Activated T-helper 9 cell treated with anti-CD3 and anti-CD28 coated beads, Interleukin-2, amount 50 U/mL, for 16 hours (primary cell): ENCODE measurements at places on chromosomes 11 and 22.

DNA sequence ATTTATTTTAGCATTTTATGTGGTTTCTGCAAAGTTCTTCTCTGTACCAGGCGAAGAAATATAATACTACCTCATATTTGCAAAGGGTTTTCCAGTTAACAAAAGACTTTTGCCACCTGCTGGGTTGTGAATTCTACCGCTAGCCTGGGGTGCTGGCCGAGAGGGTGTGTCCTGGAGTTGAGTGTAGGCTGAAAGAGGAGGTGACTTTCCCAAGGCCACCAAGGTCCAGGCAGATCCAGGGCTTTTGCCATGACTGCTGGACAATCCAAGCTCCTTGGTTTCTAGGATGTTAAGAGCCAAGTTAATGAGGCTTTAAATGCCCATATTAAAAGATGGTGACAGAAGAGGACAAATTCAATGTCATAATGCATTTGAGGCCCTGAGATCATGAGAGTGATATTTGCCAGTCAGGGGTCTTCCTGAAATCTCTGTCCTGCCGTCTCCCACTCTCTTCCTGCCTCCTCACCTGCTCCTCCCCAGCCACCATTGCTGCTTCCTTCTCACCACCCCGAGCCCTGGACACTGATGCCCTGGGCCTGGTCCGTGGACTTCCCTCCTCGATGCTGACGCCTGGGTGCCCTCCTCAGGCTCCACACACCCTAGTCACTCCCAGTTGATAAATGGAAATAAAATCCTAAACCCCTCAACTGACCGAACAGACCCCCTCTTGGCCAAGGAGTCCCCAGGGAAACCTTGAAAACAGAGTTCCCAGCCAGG lies 825.6 kb downstream of the TBC1D22A start:
- no peak for DNase-seq

DNA sequence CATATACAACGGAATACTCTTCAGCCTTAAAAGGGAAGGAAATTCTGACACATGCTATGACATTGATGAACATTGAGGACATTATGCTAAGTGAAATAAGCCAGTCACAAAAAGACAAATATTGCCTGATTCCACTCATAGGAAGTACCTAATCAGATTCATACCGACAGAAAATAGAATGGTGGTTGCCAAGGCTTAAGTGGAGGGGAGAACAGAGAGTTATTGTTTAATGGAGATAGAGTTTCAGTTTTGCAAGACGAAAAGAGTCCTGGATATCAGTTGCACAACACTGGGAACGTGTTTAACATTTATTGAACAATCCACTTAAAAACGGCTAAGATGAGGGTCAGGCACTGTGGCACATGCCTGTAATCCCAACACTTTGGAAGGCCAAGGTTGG lies 45.6 kb upstream of the HIPK3 start:
- DNase-seq, result no peak

GRCh38 chr11:126421271-126421671 lies 65.8 kb downstream of the ST3GAL4 start:
- DNase-seq, result no peak

GRCh38 chr11:75780888-75781287 lies 12.3 kb downstream of the DGAT2 start:
- DNase-seq, result no peak

- no peak for DNase-seq
Measured at GRCh38 chr11:77596626-77597025, 6.9 kb downstream of the AQP11 start.

GRCh38 chr11:14623036-14623435 lies 20.6 kb upstream of the PDE3B start:
- DNase-seq, result no peak

GRCh38 chr11:102793677-102794290 lies 4.2 kb downstream of the MMP1 start:
- no peak for DNase-seq

DNA sequence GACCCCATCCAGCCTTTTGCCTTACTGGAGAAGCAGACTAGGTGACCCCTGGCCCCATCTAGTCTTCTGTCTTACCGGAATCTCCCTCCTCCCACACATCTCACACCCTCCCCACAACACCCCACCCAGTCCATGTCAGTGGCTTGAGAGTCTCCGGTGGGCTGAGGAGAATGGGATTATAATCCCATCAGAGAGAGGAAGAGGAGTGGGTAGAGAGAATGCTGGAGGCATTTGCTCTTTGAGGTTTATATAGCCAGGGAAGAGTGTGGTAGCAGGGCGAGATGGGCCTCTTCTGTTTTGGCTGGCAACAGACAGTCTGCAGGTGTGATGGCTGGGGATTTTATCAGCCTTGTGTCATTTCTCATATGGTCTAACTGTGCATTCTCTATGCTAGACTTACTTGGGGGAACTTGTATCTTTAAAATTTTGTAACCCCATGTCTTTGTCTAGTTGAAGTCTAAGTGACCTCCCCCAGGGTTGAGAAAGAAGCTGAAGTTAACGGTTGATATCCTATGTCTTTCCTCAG lies 50.3 kb downstream of the GRAMD1B start:
- DNase-seq, result no peak

- no peak for DNase-seq
Measured at GRCh38 chr11:35671396-35672127, 9.0 kb downstream of the TRIM44 start.

DNA sequence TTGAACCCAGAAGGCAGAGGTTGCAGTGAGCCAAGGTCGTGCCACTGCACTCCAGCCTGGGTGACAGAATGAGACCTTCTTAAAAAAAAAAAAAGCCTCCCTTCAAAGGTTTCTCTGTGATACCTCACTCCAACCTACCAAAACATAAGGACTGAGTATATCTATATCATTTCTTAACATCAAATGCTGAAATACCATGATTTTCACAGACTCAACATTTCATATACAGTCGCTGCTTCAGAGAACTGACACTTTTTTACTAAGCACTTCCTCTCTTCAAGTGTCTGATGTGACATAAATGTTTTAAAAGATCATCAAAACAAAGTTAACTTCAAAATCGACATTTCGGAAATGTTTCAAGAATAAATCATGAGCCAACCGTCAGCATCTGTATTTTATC lies 12.0 kb downstream of the PRR14L start:
- no peak for DNase-seq

DNA sequence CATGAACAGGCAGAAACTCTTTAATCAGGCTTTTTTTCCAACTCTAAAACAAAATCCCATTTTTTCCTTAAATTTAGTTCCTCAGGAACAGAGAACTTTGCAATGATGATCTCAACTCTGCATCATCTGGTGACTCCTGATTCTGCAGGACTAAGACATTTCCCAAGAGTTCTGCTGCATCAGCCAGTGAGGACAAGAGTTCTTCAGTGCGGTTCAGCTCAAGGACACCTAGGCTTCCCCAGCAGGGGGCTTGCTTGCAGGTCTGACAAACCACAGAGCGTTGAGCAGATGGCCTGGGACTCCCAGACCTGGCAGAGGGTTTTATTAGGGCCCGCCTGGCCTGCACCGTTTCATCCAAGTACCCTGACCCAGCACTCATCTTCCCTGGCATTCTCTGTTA lies 6.4 kb downstream of the CDCA5 start:
- no peak for DNase-seq

GRCh38 chr11:27390318-27391295 lies 27.6 kb upstream of the CCDC34 start:
- no peak for DNase-seq

- no peak for DNase-seq
Measured at GRCh38 chr22:46432164-46433068, 96.9 kb downstream of the TRMU start.

GRCh38 chr22:30562366-30562765 lies 12.1 kb downstream of the GAL3ST1 start:
- DNase-seq, result no peak

DNA sequence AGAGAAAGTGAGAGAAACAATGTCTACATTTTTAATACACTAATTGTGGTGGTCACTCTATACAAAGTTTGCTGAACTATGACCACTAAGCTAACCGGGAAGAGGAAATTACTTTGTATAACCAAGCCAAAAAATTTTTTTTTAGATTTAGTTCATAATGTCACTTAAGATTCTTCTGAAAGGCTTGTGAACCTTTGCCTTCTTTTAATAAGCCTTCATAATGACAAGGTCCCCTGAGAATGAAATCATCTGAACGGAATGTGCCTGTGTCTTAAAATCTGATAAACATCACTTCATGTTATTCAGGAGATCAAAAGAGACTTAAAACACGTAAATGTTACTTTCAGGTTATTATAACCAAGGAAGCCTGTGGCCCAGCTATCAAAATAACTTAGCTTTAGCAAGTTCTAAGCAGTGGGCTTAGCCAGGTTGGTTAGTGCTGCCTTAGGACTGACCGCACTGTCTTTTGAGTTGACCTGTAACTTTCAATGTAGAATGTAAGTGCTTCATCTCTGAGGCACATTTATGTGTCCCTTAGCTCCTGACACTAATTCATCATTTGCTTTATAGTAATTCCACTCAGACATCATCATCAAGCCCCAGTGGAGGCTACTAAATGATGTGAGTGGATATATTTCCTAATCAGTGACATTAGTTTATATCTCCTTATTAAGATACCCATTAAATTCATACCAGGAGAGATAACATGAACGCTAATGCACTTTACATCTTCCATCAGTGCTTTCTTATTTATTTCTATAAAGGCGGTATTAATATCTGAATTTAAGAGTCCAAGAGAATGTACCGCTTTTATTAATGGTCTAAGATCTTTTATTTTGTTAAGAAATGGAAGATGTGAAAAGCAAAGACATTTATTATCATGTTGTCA lies 122.5 kb downstream of the WNT11 start:
- DNase-seq, result no peak

- no peak for DNase-seq
Measured at GRCh38 chr11:63845911-63846310, 7.0 kb downstream of the MARK2 start.

- DNase-seq, result no peak
Measured at GRCh38 chr22:40531951-40532900, 104.3 kb downstream of the MRTFA start.

GRCh38 chr11:12390687-12391110 lies 13.3 kb downstream of the PARVA start:
- DNase-seq, result no peak

DNA sequence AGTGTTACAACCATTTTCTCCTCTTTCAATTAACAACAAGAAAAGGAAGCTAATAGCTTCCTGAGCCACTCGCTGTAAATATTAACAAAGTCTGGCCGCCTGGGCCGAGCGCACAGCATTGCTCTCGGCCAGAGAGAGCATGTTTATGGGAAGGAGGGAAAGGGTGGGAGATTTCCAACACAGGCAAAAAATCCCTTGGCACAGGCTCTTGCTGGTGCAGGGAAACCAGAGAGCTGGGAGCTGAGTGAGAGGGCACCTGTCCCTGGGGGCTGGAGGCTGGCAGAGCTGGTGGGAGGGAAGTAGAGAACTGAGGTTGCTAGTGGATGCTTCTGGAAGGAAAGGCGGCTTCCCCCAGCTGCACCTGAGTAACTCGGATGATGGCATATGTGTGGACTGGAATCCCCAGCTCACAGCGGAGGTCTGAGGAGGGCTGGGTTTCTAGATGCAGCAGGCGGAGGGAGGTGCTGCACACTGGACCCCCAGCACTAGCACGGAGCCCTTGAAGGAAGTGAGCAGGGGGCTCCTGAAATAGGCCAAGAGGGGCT lies 59.6 kb downstream of the FLRT1 start:
- no peak for DNase-seq

DNA sequence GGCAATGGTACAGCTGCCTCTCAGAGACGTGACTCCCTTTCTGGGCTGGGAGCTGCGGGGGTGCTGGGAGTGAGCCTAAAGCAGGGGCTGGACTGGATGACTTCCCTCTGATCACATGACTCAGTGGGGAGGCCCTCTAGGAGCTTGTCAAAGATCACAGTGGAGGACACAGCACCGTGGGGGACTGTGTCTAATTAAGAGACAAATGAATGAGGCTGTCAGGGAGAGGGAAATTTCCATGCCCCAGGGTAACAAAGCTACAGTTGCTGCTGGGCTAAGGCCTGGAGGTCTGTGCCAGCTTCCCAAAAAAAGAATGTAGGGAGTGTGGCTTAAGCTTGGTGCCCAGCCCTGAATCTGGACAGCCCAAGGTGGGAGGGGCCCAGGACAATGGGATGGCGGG lies 262.8 kb upstream of the PLET1 start:
- DNase-seq, result no peak
